KG1 (cell line): ENCODE measurements at places on chromosomes 11 and 22.

DNA sequence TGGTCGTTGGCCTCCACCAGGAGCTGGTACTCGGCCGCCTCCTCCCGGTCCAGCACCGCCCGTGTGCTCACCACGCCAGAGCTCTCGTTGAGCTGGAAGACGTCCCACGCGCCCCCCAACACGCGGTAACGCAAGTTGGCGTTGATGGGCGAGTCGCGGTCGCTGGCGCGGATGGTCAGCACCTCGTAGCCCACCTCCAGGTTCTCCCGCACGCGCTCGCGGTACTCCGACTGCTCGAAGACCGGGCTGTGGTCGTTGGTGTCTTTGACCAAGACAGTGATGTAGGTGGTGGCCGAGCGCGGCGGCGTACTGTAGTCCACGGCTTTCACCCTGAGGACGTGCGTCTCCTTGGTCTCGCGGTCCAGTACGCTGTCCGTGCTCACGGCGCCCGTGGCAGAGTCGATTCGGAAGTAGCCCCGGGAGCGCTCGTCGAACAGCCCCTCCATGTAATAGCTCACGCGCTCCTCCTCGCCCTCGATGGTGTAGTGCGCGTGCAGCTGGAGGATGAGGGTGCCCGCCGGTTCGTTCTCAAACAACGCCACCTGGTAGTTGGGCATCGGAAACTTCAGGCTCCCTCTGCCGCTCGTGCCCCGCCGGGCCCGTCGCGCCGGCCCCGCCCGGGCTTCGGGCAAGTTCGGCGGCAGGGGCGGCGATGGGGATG, 1.4 kb downstream of the CELSR1 start:
- DNase-seq: no peak

GRCh38 chr22:38437416-38437815, 17.6 kb downstream of the KCNJ4 start:
- DNase-seq: no peak

DNA sequence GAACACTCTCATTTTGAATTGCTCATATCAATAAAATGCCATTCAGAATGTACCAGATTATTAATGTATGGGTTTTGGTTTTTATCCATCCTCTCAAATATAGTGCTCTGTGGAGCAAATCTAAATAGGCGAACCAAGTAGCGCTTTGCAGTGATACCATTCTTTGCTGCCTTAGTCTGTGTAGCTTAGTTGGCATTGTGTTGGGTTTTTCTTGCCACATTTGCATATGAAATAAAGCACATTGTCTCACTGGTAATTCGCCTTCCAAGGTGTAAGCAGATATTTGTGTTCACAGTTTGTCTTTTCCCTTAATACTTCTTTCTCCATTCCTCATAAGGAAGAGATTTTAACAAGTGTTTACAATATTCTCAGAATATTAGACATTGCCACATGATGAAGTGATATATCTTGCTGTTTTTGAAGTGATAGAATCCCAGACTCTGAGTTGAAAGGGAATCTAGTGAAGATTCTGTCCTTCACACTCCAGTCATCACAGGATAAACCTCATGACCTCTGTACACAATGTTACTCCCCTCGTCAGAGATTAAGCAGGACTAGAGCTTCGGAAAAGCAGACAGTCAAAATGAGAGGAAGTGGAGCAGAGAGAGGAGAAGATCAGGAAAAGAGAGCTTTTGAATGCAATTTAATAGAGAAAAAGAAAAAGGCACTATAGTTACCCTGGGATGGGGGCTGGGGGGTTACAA, 16.5 kb downstream of the C11orf91 start:
- no peak for DNase-seq

GRCh38 chr22:17115236-17115635, 5.9 kb downstream of the TMEM121B start:
- no peak for DNase-seq

- DNase-seq: no peak
Observed at GRCh38 chr22:46293577-46294260, 3.0 kb upstream of the GTSE1 start.
